ENCODE measurements at places on chromosomes 2 and 18.

DNA sequence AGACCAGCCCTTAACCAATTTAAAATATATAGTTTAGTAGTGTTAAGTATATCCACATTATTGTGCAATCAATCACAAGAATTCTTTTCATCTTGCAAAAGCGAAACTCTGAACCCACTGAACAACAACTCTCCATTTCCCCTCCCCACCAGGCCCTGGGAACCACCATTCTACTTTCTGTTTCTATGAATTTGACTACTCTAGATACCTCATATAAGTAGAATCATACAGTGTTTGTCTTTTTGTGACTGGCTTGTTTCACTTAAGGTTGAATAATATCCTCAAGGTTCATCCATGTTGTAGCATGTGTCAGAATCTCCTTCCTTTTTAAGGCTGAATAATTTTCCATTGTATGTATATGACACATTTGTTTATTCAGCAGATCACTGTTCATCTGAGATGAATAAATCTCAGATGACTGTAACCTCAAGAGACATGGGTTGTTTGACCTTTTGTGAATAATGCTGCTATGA, 8.1 kb upstream of the SOS1 start:
- no peak for DNase-seq

GRCh38 chr2:860259-860855, 90.3 kb upstream of the SNTG2 start:
- DNase-seq = no peak

DNA sequence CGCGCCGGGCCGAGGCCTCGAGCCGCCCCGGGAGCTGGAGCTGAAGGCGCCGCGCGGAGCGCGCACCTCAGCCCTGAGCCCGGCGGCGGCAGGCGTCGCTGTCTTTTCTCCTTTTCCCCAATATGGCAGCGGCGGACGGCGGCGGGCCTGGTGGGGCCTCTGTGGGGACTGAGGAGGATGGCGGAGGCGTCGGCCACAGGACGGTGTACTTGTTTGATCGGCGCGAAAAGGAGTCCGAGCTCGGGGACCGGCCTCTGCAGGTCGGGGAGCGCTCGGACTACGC, 369 bp downstream of the SMCHD1 start:
- no peak for DNase-seq

GRCh38 chr2:42961385-42961811, 169.0 kb upstream of the HAAO start:
- DNase-seq = no peak

DNA sequence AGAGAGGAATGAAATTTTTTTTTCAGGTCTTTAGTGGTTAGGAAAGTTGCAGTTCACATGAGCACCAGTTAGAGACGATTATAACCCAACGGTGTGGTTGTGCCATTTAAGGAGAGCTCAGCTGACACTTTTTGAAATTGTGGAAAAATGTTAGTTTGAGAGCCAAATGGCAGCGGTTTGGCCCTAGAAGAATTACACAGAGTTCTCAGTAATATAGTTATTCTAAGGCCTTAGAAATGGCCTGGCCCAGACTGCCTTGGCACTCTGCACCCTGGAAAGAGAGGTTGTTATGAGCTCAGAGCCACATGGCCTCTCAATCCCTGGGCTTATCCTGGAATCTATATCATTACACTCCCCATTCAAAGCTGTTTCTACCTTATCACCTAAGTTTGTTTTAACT, 117.4 kb downstream of the RHBDD1 start:
- DNase-seq = no peak

GRCh38 chr2:229931241-229931640, 8.9 kb downstream of the FBXO36 start:
- no peak for DNase-seq

DNA sequence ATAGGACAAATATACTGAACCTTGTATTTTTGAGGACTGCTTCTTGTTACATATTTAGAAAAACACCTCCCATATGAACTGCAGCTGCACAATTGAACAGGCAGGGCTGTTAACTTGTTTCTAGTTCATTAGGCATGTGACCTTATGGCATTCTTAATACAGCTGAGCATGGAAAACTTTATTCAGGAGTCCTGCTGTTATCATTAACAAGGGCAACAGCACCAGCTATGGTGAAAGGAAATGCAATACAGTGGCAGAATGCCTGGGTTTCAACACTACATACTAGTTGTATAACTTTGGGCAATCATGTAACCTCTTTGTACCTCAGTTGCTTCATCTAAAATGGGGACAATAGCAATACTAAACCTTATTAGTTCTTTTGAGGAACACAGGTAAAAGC, 71.8 kb downstream of the GDF7 start:
- no peak for DNase-seq

- DNase-seq = no peak
These were observed 88.0 kb upstream of the NFU1 start for GRCh38 chr2:69525261-69525660.

DNA sequence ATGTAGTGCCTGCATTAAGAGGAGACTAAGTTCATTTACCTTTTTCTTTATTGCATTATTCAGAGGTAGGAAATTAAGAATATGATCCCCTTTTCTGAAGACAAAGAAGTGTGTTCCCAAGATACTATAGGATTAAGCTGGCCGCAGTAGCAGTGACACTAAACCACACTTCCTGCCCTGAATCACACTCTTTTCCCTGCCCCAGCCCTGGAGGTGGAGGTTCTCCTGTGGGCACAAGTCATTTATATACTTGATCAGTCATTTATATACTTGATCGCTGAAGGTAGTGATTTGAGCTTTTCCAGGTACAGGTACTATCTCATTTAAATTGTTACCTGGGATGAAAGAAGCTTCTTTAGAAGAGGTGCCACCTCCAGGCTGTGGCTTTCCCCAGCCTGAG, 78.6 kb downstream of the ARMC9 start:
- no peak for DNase-seq

DNA sequence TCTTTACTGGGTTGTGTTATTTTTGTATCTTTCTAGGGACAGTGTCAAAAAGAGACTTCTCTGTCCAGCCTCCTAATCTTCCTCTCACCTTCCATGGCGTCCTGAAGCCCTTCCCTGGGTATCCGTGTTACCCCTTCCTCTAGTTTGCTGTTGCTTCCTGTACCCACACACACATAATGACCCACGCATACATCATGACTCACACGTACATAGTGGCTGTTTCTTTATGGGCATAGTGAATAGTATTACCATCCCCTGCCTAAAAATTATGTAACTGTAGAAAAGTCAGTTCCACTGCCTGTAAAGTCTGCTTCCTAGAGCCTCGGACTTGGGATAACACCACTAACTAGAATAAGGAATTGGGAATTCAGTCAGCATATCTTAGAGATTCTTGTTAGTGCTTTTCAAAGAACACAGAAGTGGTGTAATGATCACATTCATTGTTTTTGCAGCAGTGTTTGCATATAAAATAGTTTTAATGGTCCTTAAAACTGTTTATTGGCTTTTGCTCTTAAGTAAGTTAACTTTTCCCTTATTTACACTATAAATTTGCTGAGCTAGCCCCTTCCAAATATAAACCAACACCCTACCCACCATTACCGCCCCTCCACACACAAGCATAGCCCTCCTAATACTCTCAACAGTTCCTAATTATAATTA, 308.4 kb upstream of the RAB12 start:
- DNase-seq = no peak

DNA sequence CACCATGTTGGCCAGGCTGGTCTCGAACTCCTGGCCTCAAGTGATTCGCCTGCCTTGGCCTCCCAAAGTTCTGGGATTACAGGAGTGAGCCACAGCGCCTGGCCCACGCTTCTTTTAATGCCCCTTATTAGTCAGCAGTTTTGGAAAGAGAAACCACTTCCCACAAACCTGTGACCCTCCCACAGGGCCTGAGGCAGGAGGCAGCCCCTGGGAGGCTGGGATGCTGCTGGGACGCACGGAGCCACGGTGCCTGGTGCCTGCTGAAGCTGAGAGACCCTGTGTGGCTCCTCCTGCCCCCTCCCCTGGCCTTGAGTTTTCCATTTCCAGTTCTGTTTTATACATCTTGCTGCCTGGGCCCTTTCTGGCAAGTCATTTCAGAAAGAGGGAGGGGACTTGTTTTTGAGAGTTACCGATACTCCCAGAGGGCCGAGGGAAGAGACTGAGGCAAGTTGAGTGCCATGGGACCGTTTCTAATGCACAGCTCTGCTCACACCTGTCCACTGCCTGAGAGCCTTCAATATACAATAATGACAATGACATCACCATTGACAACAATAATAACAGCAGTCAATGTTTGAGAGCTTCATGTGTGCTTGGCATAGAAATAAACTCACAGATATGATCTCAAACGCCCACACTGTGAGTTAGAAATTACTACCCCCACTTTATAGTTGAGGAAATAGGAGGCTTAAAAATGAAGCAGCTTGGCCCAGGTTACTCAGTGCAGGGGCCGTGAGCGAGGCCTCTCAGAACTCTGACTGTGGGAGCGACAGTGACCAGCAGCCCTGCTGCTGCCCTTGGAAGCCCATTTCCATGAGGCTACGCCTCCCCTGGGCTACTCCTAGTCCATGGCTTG, 78.1 kb upstream of the YWHAQ start:
- peak; percentile 9 for DNase-seq

GRCh38 chr2:18662689-18663088, 73.3 kb upstream of the NT5C1B start:
- no peak for DNase-seq

DNA sequence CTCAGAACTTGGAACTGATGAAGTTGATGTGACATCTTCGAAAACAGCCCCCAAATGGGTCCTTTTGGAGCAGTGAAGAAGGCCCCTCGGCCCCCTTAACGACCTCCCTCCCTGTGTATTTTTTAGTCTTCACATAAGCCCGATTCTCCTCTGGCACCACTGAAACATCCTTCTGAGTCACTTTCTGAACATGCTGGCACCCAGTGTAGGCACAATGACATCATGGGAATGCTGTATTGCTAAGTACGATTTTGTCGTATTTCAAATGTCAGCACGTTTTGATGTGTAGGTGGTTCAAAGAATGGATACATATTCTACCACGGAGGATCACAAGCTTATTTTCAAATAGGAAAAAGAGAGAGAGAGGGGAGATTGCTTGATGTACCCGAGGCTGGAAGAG, 111.7 kb upstream of the RIOK3 start:
- DNase-seq = no peak

- DNase-seq = no peak
These were observed 63.0 kb upstream of the SPRED2 start for GRCh38 chr2:65495251-65495877.

DNA sequence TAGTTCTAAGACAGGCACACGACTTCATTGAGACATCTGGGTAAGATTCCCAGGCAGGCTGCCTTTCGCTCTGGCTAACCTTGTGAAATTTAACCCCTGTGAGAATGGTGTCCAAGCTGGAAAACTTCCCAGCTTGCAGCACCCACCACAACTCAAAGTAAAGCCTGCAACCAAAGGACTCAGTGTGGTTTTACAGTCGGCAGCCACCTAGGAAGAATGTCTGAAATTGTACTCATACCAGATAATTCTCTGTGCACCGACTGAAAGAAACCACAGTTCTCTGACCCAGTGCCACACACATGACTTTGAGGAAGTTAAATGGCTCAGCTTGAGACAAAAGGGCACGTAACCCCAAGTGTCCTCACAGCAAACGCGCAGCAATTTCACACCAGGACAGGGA, 125.7 kb downstream of the RBMS1 start:
- no peak for DNase-seq

GRCh38 chr2:67054728-67055127, 342.4 kb upstream of the ETAA1 start:
- no peak for DNase-seq

DNA sequence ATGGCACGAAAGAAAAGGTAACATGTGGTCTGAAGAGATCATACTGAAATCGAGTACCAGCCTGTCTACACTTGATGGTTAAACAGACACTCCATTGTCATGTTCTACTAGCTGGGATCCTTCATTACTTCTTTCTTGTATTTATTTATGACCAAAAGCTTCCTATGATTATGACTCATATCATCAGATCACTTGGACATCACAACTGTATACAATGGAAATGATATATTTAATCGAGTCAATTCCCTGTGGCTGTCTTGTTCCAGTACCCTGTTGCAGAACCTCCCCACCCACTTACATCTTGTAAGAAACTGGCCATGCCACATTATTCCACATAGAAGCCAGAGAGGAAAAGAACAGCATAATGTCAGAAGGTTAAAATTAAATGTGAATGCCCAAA, 358.9 kb downstream of the ZEB2 start:
- DNase-seq = no peak

- DNase-seq = no peak
These were observed 62.7 kb downstream of the ASAP2 start for GRCh38 chr2:9269295-9269694.

DNA sequence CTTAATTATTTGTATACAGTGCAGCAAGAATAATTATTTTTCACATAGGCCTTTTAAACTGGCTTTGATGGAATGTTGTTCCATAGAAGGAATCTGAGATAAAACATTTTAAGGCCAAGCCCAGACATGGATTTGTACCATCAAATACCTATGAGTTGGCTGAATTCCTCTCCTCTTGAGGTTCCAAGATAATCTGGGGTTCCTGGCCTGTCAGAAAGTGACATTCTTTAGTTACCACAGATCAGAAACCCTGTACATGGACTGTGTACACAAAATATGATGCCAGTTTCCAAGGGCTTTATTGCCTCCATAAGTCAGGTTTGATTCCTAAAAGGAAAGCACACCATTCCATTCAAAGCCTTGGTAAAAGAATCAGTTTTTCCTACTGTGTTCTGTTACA, 1256.7 kb upstream of the NRXN1 start:
- no peak for DNase-seq

GRCh38 chr2:239167011-239167673, 233.7 kb downstream of the HDAC4 start:
- DNase-seq = no peak

DNA sequence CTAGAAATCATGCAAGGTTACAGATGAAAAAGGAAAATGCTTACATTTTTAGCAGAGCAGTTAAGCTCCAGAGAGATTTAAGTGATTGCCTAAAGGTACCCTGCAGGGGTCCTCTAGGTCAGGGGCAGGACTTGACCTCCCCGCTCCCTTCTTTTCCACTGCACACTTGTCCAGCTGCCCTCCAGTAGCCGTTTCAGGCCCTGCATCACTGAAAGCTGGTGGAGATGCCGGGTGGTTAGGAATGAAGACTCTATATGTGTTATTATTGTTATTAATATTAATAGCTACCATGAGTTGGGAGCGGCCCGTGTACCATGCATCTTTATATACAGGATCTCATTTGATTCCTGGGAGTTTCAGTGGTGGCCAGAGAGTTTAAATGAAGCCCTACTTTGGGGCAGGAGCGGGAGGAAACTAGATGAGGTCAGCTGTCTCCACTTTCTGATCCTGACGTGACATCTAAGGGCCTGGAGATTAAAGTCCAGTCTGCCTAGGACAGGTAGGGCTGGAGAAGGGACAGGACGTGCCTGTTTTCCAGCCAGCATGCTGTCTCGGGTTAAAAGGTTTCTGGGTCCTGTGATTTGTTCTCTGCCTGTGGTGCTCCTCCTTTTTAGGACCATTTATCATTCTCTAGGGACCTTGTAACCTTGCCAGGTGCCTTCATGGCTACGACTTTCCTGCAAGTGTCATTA, 2.1 kb downstream of the TMEM37 start:
- peak; percentile 63 for DNase-seq

GRCh38 chr2:174846941-174847938, 83.0 kb upstream of the CHRNA1 start:
- DNase-seq = no peak

GRCh38 chr2:173086518-173087213, 11.0 kb downstream of the MAP3K20 start:
- DNase-seq = no peak
